ENCODE measurements at places on chromosomes 2 and 18.

DNA sequence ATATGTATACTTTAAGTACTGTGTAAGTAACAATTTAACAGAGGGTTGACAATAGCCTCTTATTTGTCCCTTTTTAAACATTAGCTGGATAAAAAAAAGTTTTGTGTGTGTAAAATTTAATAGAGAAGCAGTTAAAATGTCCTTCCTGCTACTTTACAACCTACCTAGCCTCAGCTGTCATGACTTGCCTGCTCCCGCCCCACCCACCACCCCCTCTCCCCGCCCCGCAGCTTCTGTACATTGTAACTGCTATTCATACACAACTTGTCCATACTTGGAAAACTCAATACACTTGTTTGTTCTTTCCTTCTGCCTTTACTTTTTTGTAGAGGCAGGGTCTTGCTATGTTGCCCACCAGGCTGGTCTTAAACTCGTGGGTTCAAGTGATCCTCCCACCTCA, 19.5 kb downstream of the RELCH start:
- DNase-seq: no peak

DNA sequence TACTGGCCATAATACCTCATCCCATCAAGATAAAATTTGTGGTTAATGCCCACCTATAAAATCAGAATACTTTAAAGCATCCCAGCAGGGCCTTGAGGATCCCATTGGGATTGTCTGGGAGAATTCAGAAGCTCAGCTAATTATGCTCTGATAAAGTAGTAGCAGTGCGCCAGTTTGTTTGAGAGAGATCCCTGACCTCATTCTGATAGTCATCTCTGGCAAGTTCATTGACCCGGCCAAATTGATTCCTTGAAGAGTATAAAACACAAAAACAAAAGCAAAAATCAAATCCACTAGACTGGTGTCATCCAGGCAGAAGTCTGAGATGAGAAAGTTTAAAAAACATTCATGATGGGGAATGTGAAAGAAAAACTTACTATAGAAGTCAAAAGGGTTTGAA, 14.1 kb downstream of the ABCG5 start:
- DNase-seq: no peak

- no peak for DNase-seq
These were observed 129.0 kb downstream of the GPD2 start for GRCh38 chr2:156565066-156565710.

GRCh38 chr2:205670292-205670691, 12.0 kb upstream of the NRP2 start:
- DNase-seq: no peak

GRCh38 chr18:62085756-62086155, 101.1 kb downstream of the PIGN start:
- DNase-seq: no peak

DNA sequence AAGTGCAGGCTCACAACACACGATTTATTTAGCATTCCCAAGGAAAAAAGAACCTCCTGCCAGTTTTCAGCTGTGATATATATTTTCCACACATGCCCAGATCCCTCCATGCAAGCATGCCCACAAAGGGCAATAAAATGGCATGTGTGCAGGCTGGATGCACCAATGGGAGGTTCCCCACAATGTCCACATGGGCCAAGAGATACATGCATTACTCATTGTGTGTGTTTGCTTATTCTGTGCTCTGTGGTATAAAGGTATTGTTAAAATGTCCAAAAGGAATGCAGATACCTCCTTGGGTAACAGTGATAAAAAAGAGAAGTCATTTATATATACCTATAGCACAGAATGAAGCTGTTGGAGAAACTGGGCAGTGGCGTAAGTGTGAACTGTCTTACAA, 207.4 kb downstream of the FHOD3 start:
- no peak for DNase-seq

DNA sequence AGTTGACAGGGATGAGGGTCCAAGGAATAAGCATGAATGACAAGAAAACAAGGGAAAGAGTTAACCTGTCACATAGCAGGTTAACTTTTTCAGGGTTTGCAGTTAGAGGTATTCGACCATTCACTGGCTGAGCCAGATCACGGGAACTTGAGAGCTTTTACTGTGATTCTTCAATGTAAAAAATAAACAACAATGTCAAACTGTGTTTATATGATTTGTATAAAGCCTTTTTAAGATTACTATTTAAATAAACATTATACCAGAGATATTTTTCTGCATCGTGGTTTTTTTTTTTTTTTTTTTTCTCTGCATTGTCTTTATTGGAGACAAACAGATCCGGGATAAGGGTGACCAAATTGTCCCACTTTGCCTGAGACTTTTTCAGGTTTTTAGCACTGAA, 115.6 kb downstream of the NRP2 start:
- no peak for DNase-seq

DNA sequence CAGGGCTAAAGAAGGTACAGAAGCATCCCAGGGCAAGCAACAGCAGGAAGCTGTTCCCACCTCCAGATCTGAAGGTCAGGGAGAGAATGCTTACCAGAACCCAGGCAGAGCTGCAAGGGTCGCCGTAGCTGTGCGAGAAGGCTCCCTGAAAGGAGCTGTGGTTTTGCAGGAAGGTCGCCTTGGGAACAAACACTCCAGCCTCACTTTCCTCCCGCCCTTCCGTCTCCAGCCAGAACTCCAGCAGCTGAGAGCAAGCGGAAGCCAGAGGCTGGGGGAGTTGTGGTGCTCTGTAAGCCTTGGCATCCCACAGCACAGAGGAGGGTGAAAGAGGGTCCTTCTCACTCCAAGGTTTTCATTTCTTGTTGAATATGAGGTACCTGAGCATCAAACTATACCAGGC, 18.3 kb upstream of the ICOS start:
- DNase-seq: no peak

DNA sequence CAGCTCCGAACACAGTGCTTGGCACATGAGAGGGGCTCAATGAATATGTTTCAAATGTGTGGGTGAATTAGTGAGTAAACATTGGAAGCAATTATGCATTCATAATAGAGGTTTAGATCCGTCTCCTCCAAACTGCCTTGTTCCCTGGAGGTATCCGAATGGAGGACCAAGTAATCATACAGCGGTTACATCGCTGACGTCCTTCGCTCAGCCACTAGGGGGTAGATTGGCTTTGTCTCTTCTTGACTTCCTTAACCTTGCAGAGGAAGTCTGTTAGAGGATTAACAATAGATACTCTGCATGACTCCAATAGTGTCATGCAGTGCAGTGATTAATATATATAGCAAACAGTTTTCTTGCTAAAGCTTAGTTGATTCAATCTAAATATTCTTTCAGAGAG, 517.0 kb downstream of the PTPRM start:
- DNase-seq: no peak

DNA sequence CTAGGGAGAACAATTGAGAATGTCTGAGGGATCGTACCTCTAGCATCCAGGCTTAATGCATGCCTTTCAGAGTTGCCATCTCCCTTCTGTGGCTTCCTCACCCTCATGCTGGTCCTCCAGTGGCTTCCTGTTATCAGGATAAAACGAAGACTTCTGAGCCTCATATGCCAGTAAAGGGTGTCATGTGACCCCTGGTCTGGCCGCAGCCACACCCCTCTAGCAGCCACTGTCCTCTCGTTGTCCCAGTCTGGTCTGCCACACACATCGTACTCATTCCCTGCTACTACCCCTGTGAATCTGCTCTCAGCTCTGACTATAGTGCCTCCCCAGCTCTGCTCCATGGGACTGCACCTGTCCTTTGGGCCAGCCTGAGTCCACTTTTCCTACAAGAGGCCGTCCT, 62.6 kb upstream of the TMEM177 start:
- no peak for DNase-seq

GRCh38 chr2:233563663-233564430, 2.7 kb downstream of the USP40 start:
- no peak for DNase-seq

DNA sequence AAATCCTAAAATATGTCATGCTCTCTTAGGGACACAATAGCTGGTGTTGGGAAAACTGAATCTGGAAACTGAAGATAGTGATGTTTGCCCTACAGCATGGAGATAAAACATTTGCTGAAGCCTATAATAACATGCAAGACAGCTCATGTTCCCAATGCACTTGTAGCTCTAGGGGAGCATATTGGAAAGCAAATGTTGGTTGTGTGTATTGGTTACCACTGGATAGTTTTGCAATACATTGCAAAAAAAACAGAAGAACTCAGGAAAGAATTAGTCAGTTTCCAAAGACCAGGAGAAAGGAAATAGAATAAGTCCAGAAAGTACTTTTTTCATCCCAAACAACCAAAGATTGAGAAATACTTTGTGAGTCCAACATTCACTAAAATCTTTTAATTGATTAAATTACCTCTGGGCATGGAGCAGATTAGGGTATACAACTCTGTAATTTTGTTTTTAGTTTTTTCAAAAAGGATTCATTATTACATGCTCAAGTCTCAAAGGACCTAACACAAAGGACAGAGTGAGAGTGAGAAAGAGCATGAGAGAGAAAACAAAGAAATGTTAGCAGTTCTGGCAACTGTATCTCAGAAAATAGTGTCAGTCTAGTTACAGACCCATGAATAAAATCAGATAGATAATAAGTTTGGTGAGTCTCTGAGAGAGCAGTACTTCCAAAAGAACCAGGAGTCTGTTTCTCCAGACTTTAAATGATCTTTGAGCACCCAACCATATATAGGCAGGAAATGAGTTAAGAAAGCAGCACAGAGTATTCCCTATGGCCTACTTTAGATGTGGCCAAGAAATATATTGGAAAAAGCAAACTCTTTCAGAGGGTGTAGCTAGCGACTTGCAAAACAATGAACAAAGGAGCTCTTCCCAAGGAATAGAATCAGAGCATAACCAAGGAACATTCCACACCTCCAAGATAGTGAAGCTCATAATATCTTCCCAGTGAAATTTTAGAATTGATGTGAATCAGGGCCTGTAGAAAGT, 36.6 kb upstream of the COL3A1 start:
- DNase-seq: no peak

- DNase-seq: peak; percentile 27
These were observed 20.5 kb downstream of the PCARE start for GRCh38 chr2:29053670-29054400.

GRCh38 chr2:72931280-72931910, 14.1 kb downstream of the EMX1 start:
- no peak for DNase-seq

- DNase-seq: no peak
These were observed 52.9 kb upstream of the IMP4 start for GRCh38 chr2:130289780-130290179.

DNA sequence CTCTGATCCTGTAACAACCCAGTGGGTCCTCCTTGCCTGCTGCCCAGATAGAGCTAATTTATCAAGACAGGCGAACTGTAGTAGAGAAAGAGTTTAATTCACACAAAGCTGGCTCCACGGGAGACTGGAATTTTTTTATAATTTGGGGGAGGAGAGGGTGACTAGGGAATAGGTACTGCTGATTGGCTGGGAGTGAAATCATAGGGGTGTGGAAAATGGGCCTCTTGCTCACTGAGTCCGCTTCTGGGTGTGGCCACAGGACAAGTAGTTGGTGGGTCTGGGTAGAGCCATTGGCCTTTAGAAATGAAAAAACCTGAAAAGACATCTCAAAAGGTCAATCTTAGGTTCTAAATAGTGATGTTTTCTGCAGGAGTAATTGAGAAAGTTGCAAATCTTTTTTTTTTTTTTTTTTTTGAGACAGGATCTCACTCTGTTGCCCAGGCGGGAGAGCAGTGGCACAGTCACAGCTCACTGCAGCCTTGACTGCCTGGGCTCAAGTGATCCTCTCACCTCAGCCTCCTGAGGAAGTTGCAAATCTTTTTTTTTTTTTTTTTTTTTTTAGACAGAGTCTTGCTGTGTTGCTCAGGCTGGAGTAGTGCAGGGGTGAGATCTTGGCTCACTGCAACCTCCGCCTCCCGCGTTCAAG, 14.4 kb upstream of the UGGT1 start:
- DNase-seq: no peak

GRCh38 chr18:22856870-22857269, 76.3 kb upstream of the RBBP8 start:
- DNase-seq: peak; percentile 47

GRCh38 chr18:22311301-22311700, 106.4 kb downstream of the CTAGE1 start:
- no peak for DNase-seq

- DNase-seq: no peak
These were observed 533.5 kb downstream of the TNS1 start for GRCh38 chr2:217469203-217469810.

GRCh38 chr18:37385846-37386778, 179.5 kb downstream of the CELF4 start:
- DNase-seq: no peak

DNA sequence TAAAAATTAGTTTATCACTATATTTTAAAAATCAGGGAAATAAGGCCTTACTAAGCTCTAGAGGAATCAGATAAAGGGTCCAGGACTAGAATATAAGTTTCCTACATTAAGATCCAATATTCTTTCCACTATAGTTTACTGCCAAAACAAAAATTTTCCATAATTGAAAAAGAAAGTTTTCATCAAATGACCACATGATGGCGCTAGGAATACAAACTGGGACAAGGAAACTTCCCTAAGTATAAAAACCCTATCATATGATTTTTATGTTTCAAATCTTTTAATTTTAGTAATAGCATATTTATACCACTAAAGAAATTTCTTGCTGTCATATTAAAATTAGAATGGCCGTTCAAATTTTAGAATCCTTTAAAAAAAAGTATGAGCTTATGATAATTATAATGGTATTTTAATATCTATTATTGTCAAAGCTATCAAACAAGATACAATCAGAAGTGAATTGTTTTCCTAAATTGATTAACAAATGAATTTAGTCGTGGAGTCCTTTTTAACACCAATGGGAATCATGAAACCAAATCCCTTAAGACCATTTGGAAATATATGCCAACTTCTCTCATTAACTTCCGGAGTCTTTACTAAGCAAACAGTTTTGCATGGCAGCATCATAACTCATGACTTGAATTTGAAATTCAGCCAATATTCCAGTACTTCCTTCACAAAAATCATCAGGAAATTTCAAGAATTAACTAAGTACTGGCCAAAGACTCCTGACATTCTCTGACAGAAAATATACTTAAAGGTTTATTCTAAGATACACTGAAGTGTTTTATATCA, 70.3 kb downstream of the SCN1A start:
- no peak for DNase-seq

- DNase-seq: no peak
These were observed 139.6 kb upstream of the TRIB2 start for GRCh38 chr2:12577091-12577490.

DNA sequence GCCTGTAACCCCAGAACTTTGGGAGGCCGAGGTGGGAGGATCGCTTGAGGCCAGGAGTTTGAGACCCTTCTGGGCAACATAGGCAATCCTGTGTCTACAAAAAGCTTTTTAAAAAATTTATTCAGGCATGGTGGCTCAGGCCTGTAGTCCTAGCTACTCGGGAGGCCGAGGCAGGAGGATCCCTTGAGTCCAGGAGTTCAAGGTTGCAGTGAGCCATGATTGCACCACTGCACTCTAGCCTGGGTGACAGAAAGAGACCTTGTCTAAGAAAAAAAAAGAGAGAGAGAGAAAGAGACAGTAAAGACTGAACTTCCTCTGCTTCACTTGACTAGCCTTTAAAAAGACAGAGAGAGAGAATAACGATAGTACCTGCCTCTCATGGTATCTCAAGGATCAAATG, 62.4 kb downstream of the INPP5D start:
- DNase-seq: no peak
